Epithelial cell of alveolus of lung (primary cell): ENCODE measurements at places on chromosomes 16 and 17. TPM values are rescaled to one million over a fixed set of nuclear protein-coding genes. Genes with fewer than 3 reads are reported as not detected.

Gene ATP2A3
- total RNA-seq = 5.0 and 24.2 TPM in 2 replicates

Gene NPW
- 5.6 and 6.6 TPM in 2 replicates for total RNA-seq

Gene GPR179
- not detected in 2 replicates for total RNA-seq

Gene TLCD1
- total RNA-seq = 0.96 and 18.4 TPM in 2 replicates

Gene STX8
- 62.4 and 122 TPM in 2 replicates for total RNA-seq

Gene KCNJ16
- not detected in 2 replicates for total RNA-seq

Gene UNK
- total RNA-seq = 13.3 and 38.2 TPM in 2 replicates

Gene TOB1
- 5.8 and 12.7 TPM in 2 replicates for total RNA-seq

Gene TBC1D3
- not detected in 2 replicates for total RNA-seq

Gene TNFRSF13B
- not detected in 2 replicates for total RNA-seq

Gene GPR139
- total RNA-seq = not detected in 2 replicates

Gene SLC52A1
- total RNA-seq = not detected in 2 replicates

Gene TLCD3B
- 0.16 TPM in 1 of 2 replicates, not detected in the other for total RNA-seq

Gene EFNB3
- total RNA-seq = 1.6 and 8.7 TPM in 2 replicates

Gene CDH15
- total RNA-seq = under 0.01 and 2.4 TPM in 2 replicates

Gene EPX
- not detected in 2 replicates for total RNA-seq

Gene TIMM22
- total RNA-seq = 11.0 and 20.9 TPM in 2 replicates

Gene ZSCAN10
- not detected in 2 replicates for total RNA-seq

Gene GRB7
- total RNA-seq = 0.08 and 0.91 TPM in 2 replicates

Gene TP53TG3D
- total RNA-seq = not detected in 2 replicates

Gene BCL6B
- 0.24 and 1.4 TPM in 2 replicates for total RNA-seq

Gene KRTAP1-1
- not detected in 2 replicates for total RNA-seq
